ENCODE measurements at places on chromosomes 3 and 15.

- DNase-seq = no peak
These were observed 45.9 kb downstream of the ADAM10 start for GRCh38 chr15:58703610-58704009.

DNA sequence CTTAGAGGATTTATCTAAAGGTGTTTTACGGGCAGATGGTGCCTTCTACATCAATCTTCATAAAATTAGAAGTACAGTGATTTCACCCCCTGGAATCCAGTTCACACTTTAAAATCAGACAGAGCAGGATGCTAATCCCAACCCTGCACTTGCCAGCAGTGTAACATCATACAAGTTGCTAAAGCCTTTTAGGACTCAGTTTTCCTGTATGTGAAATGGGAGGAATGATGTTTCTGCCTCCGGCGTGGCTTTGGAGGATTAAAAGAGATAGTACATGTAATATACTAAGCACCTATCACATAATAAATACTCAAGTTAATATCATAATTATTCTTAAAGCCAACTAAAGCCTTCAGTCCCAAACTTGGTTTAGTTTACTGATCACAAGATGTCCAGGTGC is 257.2 kb upstream of the THBS1 start:
- DNase-seq = no peak

DNA sequence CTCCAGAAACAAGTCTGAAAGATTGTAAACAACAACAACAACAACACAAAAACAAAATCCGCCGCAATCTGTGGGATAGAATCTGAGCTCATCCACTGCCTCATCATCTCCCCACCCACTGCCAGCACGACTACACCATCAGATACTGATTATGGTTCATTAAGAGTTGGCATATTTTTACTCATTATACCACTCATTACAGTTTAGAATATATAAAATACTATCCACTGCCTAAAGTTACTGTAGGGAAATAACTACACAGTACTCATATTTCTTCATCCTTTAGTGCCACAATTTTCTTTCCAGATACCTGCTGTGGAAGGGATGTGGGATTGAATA is 152.5 kb upstream of the PEX5L start:
- no peak for DNase-seq

GRCh38 chr3:115660646-115661337 is 37.5 kb downstream of the GAP43 start:
- DNase-seq = no peak

DNA sequence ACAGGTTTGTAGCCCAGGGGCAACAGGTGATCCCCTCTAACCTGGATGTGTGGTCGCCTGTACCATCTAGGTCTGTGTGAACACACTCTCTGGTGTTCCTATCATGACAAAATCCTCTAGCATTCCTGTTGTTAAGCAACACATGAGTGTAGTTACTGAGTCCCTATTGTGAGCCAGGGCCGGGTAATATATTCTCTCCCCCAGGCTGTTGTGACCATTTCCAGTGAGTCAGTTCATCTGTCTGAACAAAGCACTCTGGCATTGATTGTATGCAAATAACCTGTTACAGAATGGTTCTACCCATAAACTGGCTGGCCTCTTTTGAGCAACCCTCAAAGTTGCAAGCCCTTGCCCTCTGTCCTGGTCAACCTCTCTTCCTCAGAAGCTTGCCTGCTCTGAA is 2.6 kb upstream of the FLNB start:
- no peak for DNase-seq

GRCh38 chr3:178851564-178851963 is 220.0 kb downstream of the ZMAT3 start:
- no peak for DNase-seq

DNA sequence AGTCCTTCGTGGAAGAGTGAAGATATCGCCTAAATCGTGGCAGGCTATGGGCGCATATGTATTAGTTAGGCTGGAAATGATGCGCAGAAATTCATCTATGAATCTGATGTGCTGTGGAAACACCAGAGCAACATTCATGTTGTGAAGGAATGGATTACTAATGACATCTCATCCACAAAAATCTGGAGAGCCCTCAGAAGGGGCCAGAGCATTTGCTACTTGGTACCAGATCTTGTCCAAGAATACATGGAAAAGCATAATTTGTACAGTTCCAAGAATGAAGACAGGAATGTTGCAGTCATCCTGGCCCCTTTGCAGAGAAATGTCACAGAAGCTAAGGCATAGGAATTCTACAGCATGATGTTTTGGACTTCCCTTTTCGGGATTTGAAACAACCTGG is 38.4 kb upstream of the FOXB1 start:
- DNase-seq = no peak

DNA sequence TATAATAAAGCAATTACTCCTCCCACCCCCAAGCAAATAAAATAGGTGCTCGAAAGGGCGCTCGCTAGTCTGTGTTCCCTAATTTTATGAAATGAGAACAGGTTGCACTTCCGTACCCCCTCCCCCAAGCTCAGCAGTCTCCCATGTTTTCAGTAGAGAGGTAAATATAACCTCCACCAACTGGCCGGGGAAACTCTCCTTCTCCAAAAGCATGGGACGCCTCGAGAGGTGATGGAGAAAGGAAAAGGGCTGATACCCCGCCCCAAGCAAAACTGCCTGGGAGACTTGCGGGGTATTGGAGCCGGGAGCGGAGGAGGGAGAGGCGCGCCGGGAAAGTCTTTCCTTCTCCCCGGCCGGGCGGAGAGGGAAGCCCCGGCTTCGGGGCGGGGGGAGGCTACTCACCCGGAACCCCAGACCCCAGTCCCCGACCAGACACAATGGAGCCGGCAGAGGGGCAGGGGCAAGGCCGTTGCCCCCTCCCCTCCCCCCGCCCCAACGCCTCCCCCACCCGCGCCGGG is 605 bp downstream of the DCUN1D1 start:
- peak; percentile 64 for DNase-seq

DNA sequence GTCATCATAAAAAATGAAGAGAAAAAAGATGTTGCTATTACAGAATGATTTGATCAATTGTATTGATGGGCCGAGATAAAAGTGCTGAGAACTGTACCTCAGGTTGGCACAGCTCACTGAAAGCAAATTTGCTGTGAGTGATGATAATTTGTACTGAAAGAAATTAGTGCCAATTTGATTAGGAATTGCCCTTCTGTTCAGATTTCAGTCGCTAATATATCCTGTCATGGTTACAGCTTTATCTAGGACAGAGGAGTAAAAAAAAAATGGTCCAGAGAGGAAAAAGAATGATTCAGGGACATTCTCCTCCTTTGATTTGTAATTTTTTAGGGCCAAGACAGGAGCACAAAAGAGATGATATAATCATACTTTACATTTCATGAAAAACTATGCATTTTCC is 1264.2 kb downstream of the ROBO2 start:
- no peak for DNase-seq

GRCh38 chr15:85024509-85025336 is 43.1 kb downstream of the PDE8A start:
- no peak for DNase-seq

- no peak for DNase-seq
These were observed 442.4 kb downstream of the MCTP2 start for GRCh38 chr15:94673801-94674200.

GRCh38 chr3:135784557-135784956 is 181.0 kb upstream of the PPP2R3A start:
- no peak for DNase-seq

DNA sequence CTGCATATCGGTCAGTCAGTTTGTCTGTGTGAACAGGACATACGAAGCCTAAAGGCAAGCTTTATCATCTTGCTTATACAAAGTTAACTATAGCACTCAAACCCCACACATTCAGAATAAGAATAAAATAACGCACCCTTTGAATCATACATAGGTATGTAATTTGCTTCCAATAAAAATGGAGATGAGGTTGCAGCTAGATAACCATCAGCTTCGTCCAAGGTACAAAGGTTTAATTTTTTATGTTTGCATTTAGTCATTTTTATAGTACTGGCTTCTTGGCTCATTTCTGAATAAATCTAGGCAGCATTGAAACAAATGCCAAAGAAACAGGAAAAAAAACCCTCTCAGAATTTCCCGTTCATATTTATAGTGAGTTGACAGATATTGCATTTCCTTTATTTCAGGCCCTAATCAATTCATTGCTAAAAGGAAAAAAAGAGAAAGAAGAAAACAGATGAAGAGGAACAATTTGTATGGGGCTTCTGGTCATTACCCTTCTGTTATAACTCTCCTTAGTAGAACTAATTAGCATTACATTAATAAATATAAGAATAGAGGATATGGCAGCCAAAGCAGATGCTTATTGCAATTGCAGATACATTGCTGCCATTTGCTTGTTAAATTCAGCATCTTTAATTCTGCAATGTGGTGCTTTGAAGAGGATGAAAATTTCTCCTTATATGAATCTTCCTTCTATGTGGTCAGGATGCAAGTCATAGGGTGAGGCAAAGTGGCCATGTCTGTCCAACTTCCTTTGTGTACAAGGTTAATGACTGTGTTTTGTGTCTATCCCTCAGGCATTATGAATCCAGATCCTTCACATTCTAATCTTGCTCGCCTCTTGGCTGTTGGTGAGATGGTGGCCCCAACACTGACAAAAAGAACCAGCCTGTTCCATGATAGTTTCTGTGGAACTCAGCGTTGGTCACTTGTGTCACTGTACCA is 550.0 kb downstream of the AGBL1 start:
- no peak for DNase-seq

DNA sequence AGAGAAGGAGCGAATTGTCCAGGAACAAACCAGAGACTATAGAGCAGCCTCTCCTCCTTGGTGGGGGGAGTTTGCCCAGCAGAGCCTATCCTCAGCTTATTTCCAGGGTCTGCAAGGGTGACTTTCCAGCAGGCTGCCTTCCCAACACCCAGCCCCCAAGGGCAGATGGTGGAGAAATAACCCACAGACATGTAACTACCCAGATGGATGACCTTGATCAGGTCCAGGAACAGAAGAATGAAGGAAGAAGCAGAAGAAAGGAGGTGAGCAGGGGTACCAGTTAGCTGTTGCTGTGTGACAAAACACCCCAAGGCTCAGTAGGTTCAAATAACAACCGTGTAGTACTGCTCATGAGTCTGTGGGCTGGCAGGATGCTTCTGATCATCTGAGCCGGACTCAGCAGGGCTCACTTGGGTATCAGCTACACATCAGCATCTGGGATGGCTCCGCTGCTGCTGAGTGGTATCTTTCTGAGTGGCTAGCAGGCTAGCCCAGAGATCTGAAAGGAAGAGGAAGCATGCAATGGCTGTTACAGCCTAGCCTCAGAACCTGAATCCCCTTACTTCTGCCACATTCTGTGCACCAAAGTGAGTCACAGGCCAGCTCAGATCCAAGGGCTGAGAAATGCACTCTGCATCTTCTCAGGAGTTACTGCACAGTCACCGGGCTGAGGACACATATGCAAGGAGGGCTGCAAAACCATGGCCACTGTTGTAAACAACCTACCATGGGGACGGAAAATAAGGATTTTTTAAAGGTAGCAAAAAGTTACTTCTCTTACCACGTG is 22.2 kb upstream of the TXNRD3 start:
- DNase-seq = no peak

DNA sequence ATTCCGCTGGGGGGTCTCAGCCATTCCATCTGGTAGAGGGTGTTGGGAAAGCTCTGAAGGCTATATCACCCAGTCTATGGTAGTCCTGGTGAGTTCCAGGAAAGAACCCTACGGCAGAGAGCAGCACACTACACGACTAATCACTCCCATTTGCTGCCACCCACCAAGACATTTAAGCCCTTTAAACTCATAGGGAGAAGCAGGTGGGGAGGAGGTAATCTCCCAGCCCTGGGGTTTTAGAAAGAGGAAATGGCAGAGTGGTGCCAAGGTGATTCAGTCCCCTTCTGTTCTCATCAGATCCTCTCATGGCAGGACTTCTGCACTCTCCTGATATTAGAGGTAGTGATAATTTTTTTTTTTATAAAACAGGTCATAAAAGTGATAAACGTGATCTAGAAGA is 10.6 kb upstream of the VWA5B2 start:
- no peak for DNase-seq
